ENCODE measurements at places on chromosomes 6 and 20. TPM values are rescaled to one million over a fixed set of nuclear protein-coding genes. Genes with fewer than 3 reads are reported as not detected.

SEL1L2 gene
- total RNA-seq = not detected

OR2H2 gene
- not detected for total RNA-seq

TMEM244 gene
- total RNA-seq = not detected

SLC26A8 gene
- total RNA-seq = not detected

SPEF1 gene
- 0.93 TPM for total RNA-seq

OPRL1 gene
- total RNA-seq = 1.6 TPM

KIF25 gene
- total RNA-seq = not detected

SYNE1 gene
- 5.4 TPM for total RNA-seq

MYL9 gene
- 49.3 TPM for total RNA-seq

DUSP22 gene
- 19.2 TPM for total RNA-seq

DSP gene
- 104 TPM for total RNA-seq
